Amygdala (tissue), 56 donors: ENCODE measurements at places on chromosomes 6 and 20.

- DNase-seq = no peak
These were observed 29.8 kb downstream of the EPM2A start for GRCh38 chr6:145705561-145705960.

DNA sequence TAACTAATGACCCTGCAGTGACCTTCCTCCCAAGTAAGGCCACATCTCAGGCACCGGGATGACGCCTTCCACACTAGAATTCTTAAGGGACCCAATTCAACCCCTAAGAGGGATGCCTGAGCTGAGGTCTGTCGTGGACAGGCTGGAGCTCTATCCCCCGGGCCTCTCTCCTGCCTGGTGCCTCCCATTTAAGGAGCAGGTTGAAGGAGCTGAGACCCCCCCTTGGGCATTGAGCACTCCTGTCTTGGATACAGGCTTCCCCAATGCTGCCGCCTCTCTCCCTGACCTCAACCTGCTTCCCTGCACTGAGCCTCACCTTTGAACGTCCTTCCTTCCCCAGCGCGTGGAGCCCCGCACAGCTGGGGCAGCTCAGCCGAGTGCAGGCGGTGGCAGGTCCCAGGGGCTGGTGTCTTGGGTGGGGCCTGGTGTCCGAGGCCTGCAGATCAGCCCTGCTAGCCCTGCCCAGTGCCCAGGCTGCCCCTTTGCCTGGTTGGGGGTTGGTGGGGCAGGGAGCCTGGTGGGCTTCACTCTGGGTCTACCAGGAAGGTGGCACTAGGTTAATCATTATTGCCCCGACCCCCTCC lies 19.9 kb upstream of the BHLHE23 start:
- no peak for DNase-seq

DNA sequence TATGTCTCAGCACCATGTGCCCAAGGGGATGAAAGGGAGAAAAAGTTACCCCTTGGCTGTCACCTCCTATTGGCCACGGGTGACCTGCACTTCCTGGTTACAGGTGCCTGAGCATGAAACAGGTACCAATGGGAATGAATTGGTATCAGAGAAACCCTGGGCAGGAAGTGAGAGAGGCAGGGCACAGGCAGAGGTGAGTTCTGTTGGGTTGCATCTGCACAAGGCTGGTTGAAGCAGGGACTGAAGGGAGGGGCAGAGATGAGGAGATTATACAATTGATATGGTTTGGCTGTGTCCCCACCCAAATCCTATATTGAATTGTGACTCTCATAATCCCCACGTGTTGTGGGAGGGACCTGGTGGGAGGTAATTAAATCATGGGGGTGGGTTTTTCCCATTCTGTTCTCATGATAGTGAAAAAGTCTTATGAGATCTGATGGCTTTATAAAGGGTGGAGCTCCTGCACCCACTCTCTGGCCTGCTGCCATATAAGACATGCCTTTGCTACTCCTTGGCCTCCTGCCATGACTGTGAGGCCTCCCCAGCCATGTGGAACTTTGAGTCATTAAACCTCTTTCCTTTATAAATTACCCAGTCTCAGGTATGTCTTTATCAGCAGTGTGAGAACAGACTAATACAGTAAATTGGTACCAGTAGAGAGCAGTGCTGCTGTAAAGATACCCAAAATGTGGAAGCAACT lies 291.8 kb downstream of the LRFN2 start:
- no peak for DNase-seq

- no peak for DNase-seq
These were observed 14.0 kb downstream of the ZC2HC1B start for GRCh38 chr6:143878272-143878760.

DNA sequence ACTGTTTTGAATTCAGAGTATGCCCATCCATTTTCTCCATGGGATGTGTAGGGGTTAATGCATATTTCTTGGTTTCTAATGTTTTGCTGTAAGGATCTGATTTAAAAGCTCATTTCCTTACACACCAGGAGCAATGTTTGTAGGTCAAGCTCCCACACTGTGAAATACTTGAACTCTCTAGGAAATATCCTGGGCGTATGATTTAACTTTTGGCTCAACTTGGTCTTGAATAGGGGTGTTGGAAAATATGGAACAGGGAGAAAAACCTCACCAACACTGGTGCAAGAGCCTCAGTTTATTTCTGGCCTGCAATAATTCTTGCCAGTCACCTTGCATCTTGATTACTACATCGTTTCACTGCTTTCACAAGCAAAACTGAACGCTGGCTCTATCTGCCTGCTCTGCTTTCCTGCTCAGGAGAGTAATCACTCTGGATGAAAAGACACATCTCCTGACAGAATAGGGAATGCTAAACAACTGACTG lies 25.1 kb upstream of the RFPL4B start:
- no peak for DNase-seq

- no peak for DNase-seq
These were observed 8.3 kb downstream of the BHLHE23 start for GRCh38 chr20:62998449-62998848.

- no peak for DNase-seq
These were observed 249.8 kb upstream of the ID4 start for GRCh38 chr6:19587238-19587942.

DNA sequence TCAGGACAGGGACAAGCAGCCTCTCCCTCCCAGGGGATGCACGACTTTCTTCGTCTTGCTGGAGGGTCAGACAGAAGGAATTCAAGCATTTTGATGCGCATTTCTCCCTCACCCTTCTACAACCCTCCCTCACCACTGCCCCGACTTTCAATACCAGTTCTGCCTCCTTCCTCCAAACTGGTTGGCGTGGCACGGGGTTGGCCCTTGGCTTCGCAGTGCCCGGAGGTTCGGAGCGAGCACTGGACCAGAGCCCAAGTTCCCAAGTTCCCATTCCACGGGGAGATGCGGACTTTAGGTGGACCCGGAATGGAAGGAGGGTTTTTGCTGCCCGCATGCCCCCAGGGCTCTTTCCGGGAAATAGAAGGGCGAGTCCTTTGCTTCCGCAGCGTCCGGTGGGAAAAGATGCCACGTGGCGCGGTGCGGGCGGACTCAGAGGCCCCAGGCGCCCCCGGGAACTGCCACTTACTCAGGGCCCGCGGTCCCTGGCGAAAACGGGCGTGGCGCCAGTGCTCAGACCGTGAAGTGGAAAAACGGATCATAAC lies 8.0 kb upstream of the LAMP5 start:
- DNase-seq = no peak
